ENCODE measurements at places on chromosomes 12 and 14.

DNA sequence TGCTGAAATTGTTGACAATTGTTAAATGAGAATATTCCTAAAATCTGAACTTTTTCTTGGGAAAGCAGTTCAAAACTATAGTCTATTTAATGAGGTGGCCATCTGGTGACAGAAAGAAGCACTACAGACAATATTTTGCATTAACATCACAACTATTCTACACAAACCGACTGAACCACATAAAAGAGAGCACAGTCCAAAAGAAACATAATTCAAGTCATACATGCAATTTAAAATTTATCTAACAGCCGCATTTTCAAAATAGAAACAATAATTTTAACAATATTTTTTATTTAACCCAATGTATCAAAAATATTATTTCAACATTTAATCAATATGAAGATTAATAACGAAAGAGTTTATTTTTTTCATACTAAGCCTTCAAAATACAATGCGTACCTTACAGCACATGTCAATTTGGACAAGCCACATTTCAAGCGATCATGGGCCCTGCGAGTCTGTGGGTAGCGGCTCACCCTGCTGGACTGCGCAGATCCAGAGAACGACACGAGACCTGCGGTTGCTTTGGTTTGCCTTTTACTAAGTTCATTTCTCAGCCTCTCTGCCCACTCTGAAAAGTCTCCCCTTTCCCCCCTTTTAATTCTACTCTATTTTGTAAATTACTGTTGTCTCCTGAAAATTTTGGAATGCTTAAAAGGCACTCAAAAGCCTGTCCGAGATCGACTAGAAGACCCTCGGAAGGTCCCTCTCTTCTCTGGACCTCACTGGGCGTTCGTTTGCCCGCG lies 947 bp upstream of the LRRC9 start:
- no peak for DNase-seq

DNA sequence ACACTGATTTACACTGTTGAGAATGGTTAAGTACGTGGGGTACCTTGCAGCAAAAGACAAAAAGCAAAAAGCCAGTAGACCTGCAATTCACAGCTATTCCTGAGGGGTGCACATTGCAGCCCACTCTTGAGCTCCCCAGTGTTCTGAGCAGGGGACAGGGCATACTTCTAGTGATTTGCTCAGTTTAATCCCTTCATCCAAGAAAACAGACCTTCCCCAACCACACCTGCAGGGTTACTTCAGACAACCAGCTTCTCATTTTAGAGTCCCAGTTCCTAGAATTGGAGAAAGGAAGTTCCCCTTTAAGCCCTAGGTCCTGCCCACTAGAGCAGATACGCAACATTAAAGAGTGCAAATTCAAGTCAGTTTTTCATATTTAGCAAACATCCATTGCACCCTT lies 3.6 kb upstream of the WSB2 start:
- DNase-seq = no peak

DNA sequence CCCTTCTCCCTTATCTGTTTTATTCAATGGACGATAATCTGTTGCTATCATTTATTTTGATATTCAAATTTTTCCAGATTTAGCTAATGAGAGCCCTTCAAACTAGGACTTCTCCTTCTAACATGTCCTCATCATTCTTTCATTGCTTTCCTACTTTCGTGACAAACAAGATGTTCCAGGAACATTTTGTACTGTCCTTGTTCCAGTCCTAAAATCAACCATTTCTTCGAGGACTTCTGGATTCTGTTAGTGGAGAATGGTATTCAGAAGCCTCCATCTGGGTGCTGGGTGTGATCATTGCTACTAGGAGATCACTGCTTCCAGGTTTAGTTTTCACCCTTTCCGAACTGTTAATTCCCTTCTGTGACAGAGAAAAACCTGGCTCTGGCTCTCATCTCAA lies 29.5 kb upstream of the FBXO34 start:
- no peak for DNase-seq

- DNase-seq = no peak
Measured at GRCh38 chr12:40525054-40525453, 167.2 kb upstream of the CNTN1 start.

DNA sequence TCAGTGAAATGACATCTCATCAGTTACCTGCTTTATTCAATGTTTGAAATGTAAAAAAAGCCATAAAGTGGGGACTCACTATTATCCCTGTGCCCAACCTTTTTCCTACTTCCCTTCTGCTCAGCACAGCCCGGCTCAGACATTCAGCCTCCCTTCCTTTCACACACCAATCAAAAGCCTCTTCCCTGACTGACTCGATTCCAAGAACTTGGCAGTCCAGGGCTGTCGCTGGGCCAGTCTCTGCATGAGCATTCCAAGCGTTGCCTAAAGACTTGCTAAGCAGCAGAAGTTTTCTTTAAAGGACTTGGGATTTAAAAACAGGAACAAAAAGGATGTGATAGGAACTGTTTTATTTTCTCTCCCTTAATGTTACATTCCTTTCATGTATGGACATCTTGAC lies 22.7 kb downstream of the ITPR2 start:
- DNase-seq = no peak

DNA sequence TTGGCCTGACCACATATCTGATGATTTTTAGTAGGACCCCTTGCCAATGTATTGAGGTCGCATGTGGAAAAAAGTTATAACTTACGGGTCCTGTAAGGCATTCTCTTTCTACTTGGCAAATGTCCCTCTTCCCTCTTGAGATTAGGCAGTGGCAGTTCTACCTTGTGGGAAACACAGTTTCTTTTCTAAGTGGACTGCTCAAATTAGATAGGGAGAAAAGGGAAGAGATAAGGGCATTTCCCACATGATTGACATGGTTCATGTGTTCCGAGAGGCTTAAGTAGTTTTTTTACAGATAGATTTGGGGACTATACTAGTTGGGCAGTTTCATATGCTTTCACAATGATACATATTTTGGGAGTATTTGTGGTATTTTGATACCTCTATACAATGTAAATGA lies 154.7 kb downstream of the FBXL14 start:
- no peak for DNase-seq
